Stomach (tissue), 19 donors: ENCODE measurements at places on chromosomes 5 and 9. TPM values are rescaled to one million over a fixed set of nuclear protein-coding genes. Genes with fewer than 3 reads are reported as not detected.

DNA sequence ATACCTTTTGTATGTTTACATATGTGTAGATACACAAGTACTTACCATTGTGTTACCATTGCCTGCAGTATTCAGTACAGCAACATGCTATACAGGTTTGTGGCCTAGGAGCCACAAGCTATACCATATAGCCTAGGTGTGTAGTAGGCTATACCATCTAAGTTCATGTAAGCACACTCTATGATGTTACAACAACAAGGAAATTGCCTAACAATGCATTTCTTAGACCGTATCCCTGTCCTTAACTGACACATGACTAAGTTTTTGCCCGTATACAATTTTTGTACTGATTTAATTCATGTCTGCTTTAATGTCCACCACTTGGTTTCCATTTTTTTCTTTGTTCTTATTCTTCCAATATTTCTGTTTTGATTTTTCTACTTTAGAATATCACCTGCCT lies 18.5 kb downstream of the TNPO1 start:
- no peak overlapping the region for H3K4me3 ChIP-seq
- H3K27ac ChIP-seq, result no peak overlapping the region
- no peaks in the 10 kb centered on the region for H3K36me3 ChIP-seq
- no peak for DNase-seq
- H3K27me3 ChIP-seq, result no peaks in the 10 kb centered on the region

- H3K36me3 ChIP-seq, result no peaks in the 10 kb centered on the region
- DNase-seq, result no peak
- no peaks in the 10 kb centered on the region for H3K27me3 ChIP-seq
- H3K27ac ChIP-seq, result no peak overlapping the region
- no peak overlapping the region for H3K4me3 ChIP-seq
Measured at GRCh38 chr5:32767948-32768467, 56.9 kb downstream of the NPR3 start.

GRCh38 chr9:35681341-35682002 lies 7.7 kb downstream of the CA9 start:
- no peak for DNase-seq
- no peak overlapping the region for H3K4me3 ChIP-seq
- H3K4me1 ChIP-seq, result peaks cover 97% of the 10 kb centered on the region
- peaks cover 39% of the 10 kb centered on the region for H3K36me3 ChIP-seq
- peaks cover under 1% of the 10 kb centered on the region for H3K27me3 ChIP-seq

The IL7R gene
- total RNA-seq, result 2.3 TPM
